ENCODE measurements at places on chromosomes 5 and 9. TPM values are rescaled to one million over a fixed set of nuclear protein-coding genes. Genes with fewer than 3 reads are reported as not detected.

Gene CATSPER3
- 0.36 TPM for polyA plus RNA-seq

DNA sequence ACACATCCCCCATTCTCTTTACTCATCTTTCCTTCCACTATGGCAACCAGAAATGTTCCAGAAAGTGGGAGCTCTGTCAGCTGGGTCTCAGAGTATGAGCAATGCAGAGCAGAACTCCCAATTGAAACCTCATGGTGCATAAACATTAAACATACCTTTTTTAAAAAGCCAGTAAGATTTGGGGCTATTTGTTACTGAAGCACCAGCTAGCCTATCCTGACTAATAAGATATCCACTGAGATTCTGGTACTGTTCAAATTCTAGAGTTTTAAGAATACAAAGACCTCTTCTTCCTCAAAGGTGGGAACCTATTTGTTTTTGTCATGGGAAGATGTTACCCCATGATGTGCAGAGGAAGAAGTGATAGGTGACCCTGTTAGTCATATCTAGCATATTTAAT lies 46.1 kb upstream of the EGFLAM start:
- H3K27me3 ChIP-seq = no peaks in the 10 kb centered on the region
- no peaks in the 10 kb centered on the region for H3K36me3 ChIP-seq
- H3K4me1 ChIP-seq = no peaks in the 10 kb centered on the region
- H3K4me3 ChIP-seq = no peak overlapping the region

DNA sequence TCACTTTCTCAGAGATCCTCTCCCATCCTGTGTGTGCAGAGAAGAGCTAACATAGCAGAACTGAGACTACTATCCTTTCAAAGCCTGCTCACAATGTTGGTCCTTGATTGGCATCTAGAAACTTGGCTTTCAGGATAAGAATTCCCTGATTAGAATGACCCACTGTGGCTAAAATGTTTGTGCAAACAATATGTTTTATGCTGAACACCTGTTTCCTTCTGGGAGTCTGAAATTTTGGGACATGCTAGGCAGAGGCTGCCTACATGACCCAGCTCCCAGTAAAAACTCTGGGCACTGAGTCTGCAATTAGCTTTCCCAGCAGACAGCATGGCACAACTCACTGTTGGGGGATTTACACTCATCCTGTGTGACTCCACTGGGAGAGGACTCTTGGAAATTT lies 78.9 kb downstream of the CFAP95 start:
- no peak for DNase-seq
- no peaks in the 10 kb centered on the region for H3K27me3 ChIP-seq
- no peak overlapping the region for H3K27ac ChIP-seq
- no peak overlapping the region for H3K4me3 ChIP-seq

- H3K4me1 ChIP-seq = no peaks in the 10 kb centered on the region
- DNase-seq = no peak
These were observed 500.2 kb upstream of the NUDT12 start for GRCh38 chr5:104062621-104063377.

DNA sequence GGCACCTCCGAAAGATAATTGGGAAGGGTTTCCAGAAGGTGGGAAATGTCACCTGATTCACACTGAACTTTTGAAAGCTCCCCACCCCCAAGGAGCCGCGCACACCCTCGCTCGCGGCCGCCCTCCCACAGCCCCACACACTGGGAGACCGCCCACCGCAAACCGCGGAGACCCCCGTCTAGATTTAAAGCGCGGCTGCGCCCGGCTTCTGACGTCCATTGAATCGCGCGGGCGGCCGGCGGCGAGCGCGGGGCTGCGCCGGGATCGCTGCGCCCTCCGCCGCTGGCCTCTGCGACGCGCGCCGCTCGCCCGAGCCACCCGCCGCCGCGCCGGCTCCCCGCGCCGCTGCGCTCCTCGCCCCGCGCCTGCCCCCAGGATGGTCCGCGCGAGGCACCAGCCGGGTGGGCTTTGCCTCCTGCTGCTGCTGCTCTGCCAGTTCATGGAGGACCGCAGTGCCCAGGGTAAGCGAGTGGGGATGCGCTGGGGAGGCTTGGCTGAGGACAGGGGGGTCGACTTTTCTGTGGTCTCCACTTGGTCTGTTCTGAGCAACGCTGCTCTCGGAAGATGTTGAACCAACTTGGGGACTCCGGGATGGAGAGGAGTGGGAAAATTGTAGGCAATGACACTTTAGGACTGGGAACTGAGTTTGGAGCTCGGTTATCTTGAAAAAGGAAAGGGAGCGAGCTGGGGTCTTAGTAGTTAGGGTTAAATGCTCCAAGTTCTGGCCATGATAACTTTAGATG lies at the start of gene FST:
TSS of gene FST (plus strand) at position 214 of the 743 bp plus-strand sequence. CDS start at position 377, 163 bp downstream.
- no peak within 1 kb of the TSS for H3K27ac ChIP-seq
- H3K4me1 ChIP-seq = peaks cover 22% of the 10 kb centered on the region
- no peak for DNase-seq
- no peaks in the 10 kb centered on the region for H3K36me3 ChIP-seq
- peaks cover 23% of the 10 kb centered on the region for H3K27me3 ChIP-seq

Data from CD8-positive, alpha-beta memory T cell (primary cell).